ENCODE measurements at places on chromosomes 2 and 18. TPM values are rescaled to one million over a fixed set of nuclear protein-coding genes. Genes with fewer than 3 reads are reported as not detected.

- no peaks in the 10 kb centered on the region for H3K4me1 ChIP-seq
- no peak overlapping the region for H3K4me3 ChIP-seq
- no peak for DNase-seq
- H3K36me3 ChIP-seq = no peaks in the 10 kb centered on the region
- no peaks in the 10 kb centered on the region for H3K27me3 ChIP-seq
- no peak overlapping the region for H3K27ac ChIP-seq
Observed at GRCh38 chr18:27887711-27888495, 289.0 kb downstream of the CDH2 start.

DNA sequence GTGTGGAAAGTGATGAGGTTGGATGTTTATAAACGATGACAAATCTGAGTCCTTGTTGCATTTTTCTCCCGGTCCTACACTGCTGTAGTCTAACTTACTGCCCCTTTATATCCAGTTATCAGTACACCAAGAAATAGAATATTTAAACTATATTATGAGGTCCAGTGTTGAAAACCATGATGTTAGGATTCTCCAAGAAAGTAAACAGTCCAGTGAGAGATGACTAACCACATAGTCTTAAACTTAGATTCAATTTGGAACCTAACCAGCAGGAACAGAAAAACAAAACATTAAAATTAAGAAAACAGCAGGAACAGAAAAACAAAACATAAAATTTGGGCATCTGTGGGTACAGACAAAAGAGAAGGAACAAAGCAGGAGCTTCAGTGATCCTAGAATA, 143.2 kb downstream of the TPGS2 start:
- no peak overlapping the region for H3K27ac ChIP-seq
- no peaks in the 10 kb centered on the region for H3K36me3 ChIP-seq
- H3K27me3 ChIP-seq = peaks cover 4% of the 10 kb centered on the region
- no peak overlapping the region for H3K4me3 ChIP-seq

COL3A1 gene
- not detected for total RNA-seq

DNA sequence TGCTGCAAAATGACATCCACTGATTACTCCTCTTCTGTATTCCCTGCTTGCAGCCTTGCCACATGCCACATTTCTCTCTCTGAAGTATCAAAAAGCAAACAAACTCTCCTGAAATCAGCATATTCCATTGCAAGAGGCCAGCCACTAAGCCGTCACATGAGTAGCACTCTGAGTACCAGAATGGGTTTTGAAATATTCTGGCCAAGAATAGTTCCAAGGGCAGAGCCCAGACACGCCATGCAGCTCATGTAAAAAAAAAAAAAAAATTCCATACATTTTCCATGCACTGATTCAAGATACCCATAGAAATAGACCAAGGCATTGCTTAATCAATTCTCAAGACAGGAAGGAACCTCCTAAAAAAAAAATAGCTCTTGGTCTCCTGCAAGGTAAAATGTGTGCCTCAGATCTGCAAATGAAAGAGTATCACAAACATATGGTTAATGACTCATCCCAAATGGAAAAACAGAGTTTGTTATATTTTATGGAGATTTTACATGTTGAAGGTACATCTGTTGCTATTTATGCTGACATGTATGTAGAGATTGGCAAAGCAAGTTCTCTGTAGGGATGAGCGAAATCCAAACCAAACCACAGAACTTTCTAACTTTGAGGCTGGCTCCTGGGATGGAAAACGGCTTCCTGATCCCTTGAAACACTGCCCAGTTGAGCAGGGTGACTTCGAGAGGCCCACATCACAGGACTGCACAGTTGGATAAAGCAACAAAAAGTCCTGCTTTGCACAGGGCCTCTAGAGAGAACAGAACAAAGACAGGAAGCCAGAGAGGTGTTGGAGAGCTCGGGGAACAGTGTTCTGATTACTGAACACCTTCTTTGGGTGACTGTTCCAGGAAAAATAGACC, 346.2 kb downstream of the ZNF521 start:
- no peak overlapping the region for H3K27ac ChIP-seq
- peaks cover 5% of the 10 kb centered on the region for H3K4me1 ChIP-seq
- H3K4me3 ChIP-seq = no peak overlapping the region

PDE1A gene
- total RNA-seq = not detected

- no peak overlapping the region for H3K27ac ChIP-seq
- no peaks in the 10 kb centered on the region for H3K36me3 ChIP-seq
- DNase-seq = no peak
- no peaks in the 10 kb centered on the region for H3K4me1 ChIP-seq
Observed at GRCh38 chr2:44545005-44545404, 183.3 kb downstream of the CAMKMT start.

GRCh38 chr2:28633746-28634145, 117.9 kb upstream of the PPP1CB start:
- H3K27me3 ChIP-seq = no peaks in the 10 kb centered on the region
- H3K36me3 ChIP-seq = no peaks in the 10 kb centered on the region
- no peak overlapping the region for H3K27ac ChIP-seq
- no peak overlapping the region for H3K4me3 ChIP-seq

- H3K4me3 ChIP-seq = no peak overlapping the region
- H3K27me3 ChIP-seq = peaks cover 2% of the 10 kb centered on the region
- no peak overlapping the region for H3K27ac ChIP-seq
- DNase-seq = no peak
- no peaks in the 10 kb centered on the region for H3K4me1 ChIP-seq
Observed at GRCh38 chr2:117858892-117859531, 44.5 kb downstream of the DDX18 start.

DNA sequence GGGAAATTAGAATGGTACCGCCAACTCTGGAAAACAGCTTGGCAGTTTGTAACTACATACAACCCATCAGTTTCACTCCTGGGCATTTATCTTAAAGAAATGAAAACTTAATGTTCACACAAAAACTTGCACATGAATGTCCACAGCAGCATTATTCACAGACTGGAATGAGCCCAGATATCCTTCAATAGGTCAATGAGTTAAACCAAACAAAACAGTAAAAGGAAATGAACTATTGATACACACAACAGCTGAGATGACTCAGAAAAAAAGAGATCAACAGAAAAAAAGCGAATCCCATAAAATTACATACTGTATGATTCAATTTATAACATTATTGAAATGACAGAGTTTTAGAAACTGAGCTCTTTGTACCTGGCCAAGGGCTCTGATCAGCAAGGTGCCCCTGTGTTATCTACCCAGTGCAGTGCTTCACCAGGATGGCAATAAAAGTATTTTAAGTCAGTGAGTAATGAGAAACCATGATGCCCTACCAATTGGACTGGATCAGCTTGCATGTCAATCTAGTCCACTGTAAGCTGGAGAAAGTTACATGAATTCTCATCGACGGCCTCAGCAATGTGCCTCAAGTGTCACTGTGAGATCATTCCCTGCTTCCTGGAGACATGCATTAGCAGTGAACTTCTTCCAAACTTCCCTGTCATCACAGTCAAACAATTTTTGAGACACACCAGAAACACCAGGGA, 21.9 kb downstream of the TMEM237 start:
- H3K36me3 ChIP-seq = peaks cover 6% of the 10 kb centered on the region
- DNase-seq = no peak
- no peaks in the 10 kb centered on the region for H3K4me1 ChIP-seq
- H3K27ac ChIP-seq = no peak overlapping the region

CPSF3 gene
- 54.1 TPM for total RNA-seq

- no peak for DNase-seq
- H3K27ac ChIP-seq = no peak overlapping the region
- H3K27me3 ChIP-seq = no peaks in the 10 kb centered on the region
- H3K4me3 ChIP-seq = no peak overlapping the region
- peaks cover 18% of the 10 kb centered on the region for H3K36me3 ChIP-seq
Observed at GRCh38 chr2:157349949-157350515, 24.4 kb upstream of the ERMN start.

DNA sequence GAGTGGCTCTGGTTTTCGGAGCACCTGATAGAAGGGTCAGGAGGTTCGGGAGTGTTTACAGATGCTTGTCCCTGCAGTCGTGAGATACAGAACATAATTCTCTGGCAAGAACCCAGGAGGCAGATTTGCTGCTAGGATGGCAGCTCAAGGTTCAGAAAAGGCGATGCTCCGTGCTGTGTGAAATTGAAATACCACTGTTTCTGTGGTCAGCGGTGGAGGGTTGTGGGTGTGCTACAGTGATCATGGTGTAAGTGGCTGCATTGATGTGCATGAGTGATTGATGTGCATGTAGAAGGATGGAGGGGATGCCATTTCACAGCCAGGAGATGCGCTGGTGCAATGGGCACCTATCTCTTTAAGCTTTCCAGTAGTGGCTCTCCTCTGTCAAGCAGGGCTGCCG, 322.1 kb downstream of the GALR1 start:
- no peak overlapping the region for H3K4me3 ChIP-seq
- no peak overlapping the region for H3K27ac ChIP-seq
- DNase-seq = no peak

GRCh38 chr2:69491864-69492263, 54.6 kb upstream of the NFU1 start:
- H3K4me1 ChIP-seq = peaks cover 24% of the 10 kb centered on the region
- peaks cover 53% of the 10 kb centered on the region for H3K36me3 ChIP-seq
- no peaks in the 10 kb centered on the region for H3K27me3 ChIP-seq
- H3K4me3 ChIP-seq = no peak overlapping the region
- H3K27ac ChIP-seq = peak overlapping the region; percentile 51
- no peak for DNase-seq

- H3K27ac ChIP-seq = no peak overlapping the region
- peak; percentile 25 for DNase-seq
- H3K4me3 ChIP-seq = no peak overlapping the region
- H3K27me3 ChIP-seq = peaks cover 18% of the 10 kb centered on the region
- no peaks in the 10 kb centered on the region for H3K36me3 ChIP-seq
- H3K4me1 ChIP-seq = peaks cover 12% of the 10 kb centered on the region
Observed at GRCh38 chr2:106890606-106891005, 4.6 kb upstream of the ST6GAL2 start.

PFN4 gene
- 0.26 TPM for total RNA-seq

DNA sequence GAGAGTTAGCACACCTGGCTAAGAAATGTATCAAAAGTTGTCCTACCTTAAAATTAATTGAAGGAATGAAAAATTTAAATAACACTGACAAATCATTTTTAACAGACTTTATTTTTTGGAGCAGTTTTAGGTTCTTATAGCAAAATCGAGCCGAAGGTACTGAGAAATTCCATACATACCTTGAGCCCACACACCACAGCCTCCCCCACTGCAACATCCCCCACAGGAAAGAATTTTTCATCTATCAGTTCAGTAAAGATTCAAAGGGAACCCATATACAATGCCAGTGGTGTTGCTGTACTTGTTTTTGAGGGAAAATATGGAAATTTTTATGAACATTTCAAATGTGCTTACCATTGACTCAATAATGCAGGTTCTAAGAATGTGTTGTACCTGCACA, 169.8 kb upstream of the HS6ST1 start:
- H3K27ac ChIP-seq = no peak overlapping the region
- no peaks in the 10 kb centered on the region for H3K4me1 ChIP-seq
- H3K4me3 ChIP-seq = no peak overlapping the region
- no peaks in the 10 kb centered on the region for H3K36me3 ChIP-seq

- no peaks in the 10 kb centered on the region for H3K4me1 ChIP-seq
- no peak overlapping the region for H3K4me3 ChIP-seq
- H3K27me3 ChIP-seq = no peaks in the 10 kb centered on the region
- no peaks in the 10 kb centered on the region for H3K36me3 ChIP-seq
- no peak overlapping the region for H3K27ac ChIP-seq
Observed at GRCh38 chr2:234537929-234538328, 41.0 kb upstream of the ARL4C start.

DNA sequence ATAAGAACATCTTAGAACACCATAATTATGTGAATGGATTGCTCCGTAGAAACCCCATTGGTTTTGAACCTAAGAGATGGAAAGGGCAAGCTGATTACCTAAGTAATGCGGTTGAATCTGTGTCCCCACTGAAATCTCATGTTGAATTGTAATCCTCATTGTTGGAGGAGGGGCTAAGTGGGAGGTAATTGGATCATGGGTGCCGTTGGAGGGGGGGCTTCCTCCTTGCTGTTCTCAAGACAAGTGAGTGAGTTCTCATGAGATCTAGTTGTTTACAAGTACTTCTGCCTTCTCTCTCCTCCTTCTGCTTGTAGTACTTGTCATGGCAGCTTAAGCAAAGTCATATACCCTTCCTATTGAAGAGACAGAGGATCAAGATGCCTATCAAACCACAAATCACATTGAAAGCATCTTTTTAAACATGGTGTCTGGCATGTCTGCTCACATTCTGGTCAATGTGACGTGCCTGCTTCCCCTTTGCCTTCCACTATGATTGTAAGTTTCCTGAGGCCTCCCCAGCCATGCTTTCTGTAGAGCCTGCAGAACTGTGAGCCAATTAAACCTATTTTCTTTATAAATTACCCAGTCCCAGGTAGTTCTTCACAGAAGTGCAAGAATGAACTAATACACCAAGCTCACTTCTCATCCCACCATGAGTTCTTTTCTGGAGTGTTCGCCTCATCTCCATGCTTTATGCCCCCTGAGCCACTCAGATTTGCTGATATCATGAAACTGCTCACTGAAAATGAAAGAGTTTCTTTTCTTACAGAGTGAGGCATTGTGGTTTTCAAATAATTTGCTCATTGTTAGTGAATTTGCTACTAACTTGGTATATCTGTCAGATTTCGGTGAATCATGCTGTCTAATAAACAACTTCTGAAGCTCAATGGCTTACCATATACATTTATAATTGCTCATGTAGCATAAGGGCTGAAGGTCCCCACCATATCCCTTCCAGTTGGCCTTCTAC, 23.6 kb downstream of the KCNE4 start:
- no peak for DNase-seq
- H3K27me3 ChIP-seq = no peaks in the 10 kb centered on the region
- no peaks in the 10 kb centered on the region for H3K4me1 ChIP-seq
- no peaks in the 10 kb centered on the region for H3K36me3 ChIP-seq

- no peak overlapping the region for H3K27ac ChIP-seq
- no peak for DNase-seq
- H3K36me3 ChIP-seq = no peaks in the 10 kb centered on the region
- no peaks in the 10 kb centered on the region for H3K4me1 ChIP-seq
Observed at GRCh38 chr18:24704946-24705630, 244.7 kb downstream of the HRH4 start.

LINC00305 gene
- not detected for total RNA-seq

GRCh38 chr2:11366326-11366741, 21.9 kb upstream of the ROCK2 start:
- H3K4me3 ChIP-seq = no peak overlapping the region
- H3K27me3 ChIP-seq = peaks cover 13% of the 10 kb centered on the region
- H3K27ac ChIP-seq = no peak overlapping the region
- DNase-seq = no peak

DNA sequence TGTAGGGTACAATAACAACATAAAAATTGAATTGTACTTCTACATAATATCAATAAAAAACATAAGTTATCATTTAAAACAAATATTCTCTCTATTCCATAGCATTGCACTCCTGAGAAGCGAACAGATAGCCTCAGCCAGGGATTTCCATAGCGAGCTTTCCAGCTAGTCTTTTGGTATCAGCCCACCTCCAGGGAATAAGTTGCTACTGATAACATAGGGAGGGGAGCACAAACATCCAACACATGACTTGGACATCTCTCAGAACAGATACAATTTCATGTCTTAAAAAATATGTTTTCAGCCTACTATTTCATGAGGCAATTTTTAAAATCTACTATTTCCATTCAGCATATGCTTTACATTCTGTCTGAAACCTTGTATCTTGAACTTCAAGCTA, 804.4 kb upstream of the RAB6C start:
- H3K4me3 ChIP-seq = no peak overlapping the region
- no peak overlapping the region for H3K27ac ChIP-seq
- H3K27me3 ChIP-seq = no peaks in the 10 kb centered on the region
- DNase-seq = no peak

GRCh38 chr2:189304360-189304759, 124.8 kb upstream of the COL5A2 start:
- H3K27ac ChIP-seq = peak overlapping the region; percentile 88
- H3K36me3 ChIP-seq = peaks cover 41% of the 10 kb centered on the region

C2orf81 gene
- 1.5 TPM for total RNA-seq

All from activated CD8-positive, alpha-beta T cell treated with anti-CD3 and anti-CD28 coated beads, Interleukin-2, amount 10 ng/mL, durations not matched to agents 7 days and 5 days (primary cell).